Bronchial epithelial cell (primary cell): ENCODE measurements at places on chromosomes 1 and 21.

- no peak for DNase-seq
Measured at GRCh38 chr1:82401116-82401515, 600.4 kb downstream of the ADGRL2 start.

- DNase-seq = no peak
Measured at GRCh38 chr1:94012708-94013366, 103.6 kb upstream of the GCLM start.

GRCh38 chr1:225700164-225700821 is 47.4 kb upstream of the ENAH start:
- DNase-seq = peak; percentile 100

DNA sequence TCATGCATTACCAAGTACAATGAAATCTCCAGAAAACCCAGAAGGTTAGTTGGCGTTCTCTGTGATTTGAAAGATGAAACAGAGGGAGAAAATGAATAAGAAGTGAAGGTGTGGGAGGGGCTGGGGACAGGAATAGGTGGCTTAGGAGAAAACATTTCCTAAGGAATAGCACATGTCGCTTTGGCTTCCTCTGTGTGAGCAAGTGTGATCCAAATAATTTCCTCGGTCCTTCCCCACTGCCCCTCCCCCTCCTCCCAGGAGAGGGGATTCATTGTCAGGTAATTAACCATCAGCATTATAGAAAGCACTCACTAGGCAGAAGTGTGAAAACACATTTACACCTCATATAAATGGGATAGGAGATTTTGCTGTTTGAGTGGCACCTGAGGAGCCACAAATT is 105.5 kb downstream of the NUF2 start:
- no peak for DNase-seq

DNA sequence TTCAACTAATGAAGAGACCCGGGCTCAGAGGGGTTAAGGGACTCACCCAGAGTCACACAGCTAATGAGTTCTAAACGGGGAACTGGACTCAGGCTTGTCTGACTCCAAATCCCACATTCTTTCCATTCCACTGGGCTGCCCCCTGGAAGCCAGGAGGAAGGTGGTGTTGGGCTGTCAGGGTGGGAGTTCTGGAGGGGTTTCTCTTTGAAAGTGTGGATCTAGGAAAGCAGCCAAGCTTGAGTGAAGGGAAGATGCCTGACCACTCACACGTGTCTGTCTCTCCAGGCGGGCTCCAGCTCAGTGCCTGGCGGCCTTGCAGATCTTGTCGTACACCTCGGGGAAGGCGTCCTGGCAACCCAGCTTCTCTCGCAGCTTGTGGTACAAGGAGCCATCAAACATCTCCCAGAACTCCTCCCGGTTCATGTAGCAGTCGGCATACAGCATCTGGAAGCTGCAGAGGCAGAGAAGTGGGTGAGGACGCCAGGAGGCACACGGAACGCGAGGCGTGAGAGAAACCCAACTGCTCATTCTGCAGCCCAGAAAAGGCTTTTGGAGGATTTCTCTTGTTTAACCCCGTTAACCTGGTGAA is 35.0 kb downstream of the DHCR24 start:
- DNase-seq = no peak

- DNase-seq = peak; percentile 56
Measured at GRCh38 chr1:154328318-154329151, 3.2 kb downstream of the ATP8B2 start.

- no peak for DNase-seq
Measured at GRCh38 chr1:161949548-161949947, 74.1 kb downstream of the OLFML2B start.

DNA sequence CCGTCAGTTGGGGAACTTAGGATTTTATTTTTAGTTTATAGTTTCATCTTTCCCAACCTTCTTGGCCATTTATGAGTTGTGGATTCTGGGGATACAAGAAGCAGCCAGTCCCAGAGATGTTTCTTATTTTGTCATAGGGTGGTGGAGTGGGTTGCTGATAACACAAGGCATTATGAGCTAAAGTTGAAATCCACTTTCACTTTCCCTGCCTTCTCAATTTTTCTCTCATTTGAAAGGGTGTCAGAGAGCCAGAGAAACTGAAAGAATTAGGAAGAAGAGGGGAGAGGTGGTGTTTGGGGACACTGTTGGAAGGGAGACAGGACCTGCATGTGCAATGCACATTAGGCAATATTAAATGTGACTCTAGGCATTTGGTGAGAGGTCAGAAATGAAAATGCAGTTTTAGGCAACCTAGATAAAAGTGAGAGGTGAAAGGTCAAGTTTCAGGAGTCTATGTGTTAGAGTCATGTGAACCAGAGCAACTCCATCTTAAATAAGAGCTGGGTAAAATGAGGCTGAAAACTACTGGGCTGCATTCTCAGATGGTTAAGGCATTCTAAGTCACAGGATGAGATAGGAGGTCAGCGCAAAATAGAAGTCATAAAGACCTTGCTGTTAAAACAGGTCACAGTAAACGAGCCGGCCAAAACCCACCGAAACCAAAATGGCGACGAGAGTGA is 71.1 kb upstream of the F3 start:
- DNase-seq = no peak
